ENCODE measurements at places on chromosomes 1 and 21. TPM values are rescaled to one million over a fixed set of nuclear protein-coding genes. Genes with fewer than 3 reads are reported as not detected.

DNA sequence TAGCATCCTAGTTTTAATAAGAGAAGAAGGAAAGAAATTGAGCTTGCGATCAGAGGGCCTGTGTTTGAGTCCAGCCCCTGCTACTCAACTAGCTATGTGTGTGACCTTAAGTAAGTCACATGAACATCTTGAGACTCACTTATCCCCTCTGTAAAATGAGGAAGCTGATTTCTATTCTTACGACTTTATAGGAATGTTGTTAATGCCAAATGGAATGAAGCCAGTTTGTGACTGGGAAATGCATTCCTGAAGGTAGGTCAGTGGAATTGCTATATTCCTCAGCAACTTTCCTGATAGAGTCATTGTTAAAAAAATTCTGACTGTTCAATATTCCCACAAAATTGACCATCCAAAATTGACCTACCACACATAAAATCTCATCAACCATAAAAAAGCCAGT is 14.9 kb downstream of the FASLG start:
- H3K27ac ChIP-seq, result no peak overlapping the region
- no peaks in the 10 kb centered on the region for H3K4me1 ChIP-seq
- H3K27me3 ChIP-seq, result no peaks in the 10 kb centered on the region
- H3K36me3 ChIP-seq, result no peaks in the 10 kb centered on the region
- no peak overlapping the region for H3K4me3 ChIP-seq
- no peak for DNase-seq

- H3K36me3 ChIP-seq, result no peaks in the 10 kb centered on the region
- no peak for DNase-seq
- H3K4me1 ChIP-seq, result peaks cover 7% of the 10 kb centered on the region
Observed at GRCh38 chr21:29379517-29380054, 80.9 kb downstream of the BACH1 start.

DNA sequence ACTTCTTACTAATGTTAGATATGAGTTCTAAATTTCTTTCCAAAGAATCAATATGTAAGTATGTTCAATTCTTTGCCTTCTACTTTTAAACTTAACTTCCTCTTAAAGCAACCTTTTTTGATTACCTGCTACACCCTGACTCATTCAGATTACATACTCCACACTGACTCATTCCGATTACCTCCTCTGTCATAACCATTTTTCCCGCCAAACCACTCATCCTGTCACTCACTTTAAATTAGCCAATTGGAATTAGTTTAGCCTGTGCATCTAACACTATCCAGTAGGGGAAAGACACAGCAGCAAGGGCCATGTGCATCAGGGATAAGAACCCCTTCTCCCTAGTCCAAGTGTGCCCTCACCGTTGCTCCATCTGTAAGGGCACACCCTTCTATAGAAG is 815.5 kb downstream of the BRINP3 start:
- H3K27ac ChIP-seq, result no peak overlapping the region
- H3K36me3 ChIP-seq, result no peaks in the 10 kb centered on the region
- no peaks in the 10 kb centered on the region for H3K4me1 ChIP-seq
- DNase-seq, result no peak
- H3K4me3 ChIP-seq, result no peak overlapping the region

DNA sequence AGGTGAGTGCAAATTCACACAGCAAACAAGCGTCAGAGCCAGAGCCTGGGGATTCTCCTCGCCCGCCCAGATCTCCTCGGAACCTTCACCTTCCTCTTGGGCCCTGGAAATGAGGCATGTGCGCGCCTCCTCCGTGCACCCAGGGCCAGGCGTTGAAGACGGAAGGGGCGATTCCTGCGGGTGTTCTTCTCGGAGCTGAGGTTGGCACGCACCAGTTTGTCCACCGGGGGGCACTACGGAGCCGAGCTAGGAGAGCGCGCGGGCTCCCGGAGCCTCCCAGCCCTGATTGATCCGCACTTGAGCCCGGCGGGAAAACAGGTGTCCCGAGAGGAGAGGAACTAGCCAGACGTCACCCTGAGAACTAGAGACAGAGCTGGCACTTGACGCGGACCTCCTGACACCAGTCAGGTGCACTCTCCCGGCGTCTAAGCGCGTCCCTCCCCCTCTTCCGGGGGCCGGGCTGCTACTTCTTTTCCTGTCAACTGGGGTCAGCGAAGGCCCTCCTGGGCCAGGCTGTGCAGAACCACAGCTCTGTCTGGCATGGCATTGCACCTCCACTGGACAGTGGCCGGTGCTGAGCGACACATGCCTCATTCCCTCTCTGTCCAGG is 18.3 kb upstream of the SERINC2 start:
- H3K4me1 ChIP-seq, result peaks cover 11% of the 10 kb centered on the region
- peaks cover 13% of the 10 kb centered on the region for H3K27me3 ChIP-seq
- peak; percentile 82 for DNase-seq
- peak overlapping the region; percentile 55 for H3K27ac ChIP-seq

DNA sequence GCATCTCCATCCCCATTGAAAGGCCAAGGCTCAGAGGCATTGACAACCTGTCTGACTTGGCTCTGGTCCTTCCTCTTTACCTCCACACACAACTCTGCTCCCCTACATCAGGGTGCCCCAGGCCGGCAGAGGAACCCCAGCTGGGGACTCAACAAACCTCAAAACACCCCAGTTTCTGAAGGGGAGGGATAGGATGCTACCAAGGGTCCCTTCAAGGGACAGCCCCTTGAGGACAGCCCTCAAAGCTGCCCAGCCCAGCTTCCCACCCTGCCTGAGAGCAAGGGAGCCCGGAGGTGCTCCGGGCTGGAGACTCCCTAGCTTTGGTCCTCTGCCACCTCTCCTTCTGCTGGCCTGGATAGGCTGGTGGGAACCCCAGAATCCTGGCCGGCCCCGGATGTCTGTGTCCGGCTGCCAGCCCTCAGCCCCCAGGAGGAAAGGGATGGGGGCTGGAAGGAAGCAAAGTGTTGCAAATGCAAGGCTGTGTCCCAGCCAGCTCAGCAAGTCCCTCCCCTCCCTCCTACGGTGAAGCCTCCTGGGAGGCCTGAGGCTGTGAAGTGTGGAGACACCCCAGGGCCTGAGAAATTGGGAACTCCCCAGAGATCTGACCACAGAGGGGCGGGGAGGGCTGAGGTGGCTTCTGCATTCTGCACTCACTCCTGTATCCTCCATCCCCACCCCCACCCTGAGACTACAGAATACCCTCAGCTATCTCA is 1.1 kb upstream of the MARCKSL1 start:
- DNase-seq, result peak; percentile 49
- H3K4me3 ChIP-seq, result peak overlapping the region; percentile 73

GRCh38 chr1:3197781-3198316 is 128.8 kb downstream of the PRDM16 start:
- H3K27me3 ChIP-seq, result no peaks in the 10 kb centered on the region
- no peak overlapping the region for H3K4me3 ChIP-seq
- no peaks in the 10 kb centered on the region for H3K36me3 ChIP-seq
- H3K4me1 ChIP-seq, result peaks cover 43% of the 10 kb centered on the region

DNA sequence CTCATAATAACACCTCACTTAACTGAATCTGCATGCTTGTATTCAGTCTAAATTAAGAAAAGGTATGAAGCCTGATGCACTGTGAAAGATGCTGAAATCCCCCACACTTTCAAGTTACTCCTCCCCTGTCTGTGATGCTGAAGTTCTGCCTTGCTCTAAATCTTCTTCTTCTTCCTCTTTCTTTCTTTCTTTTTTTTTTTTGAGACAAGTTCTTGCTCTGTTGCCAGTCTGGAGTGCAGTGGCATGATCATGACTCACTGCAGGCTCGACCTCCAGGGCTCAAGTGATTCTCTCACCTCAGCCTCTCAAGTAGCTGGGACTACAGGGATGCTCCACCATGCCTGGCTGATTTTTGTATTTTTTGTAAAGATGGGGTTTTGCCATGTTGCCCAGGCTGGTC is 231.0 kb upstream of the B3GALT2 start:
- H3K4me3 ChIP-seq, result no peak overlapping the region
- H3K4me1 ChIP-seq, result peaks cover 16% of the 10 kb centered on the region
- H3K36me3 ChIP-seq, result no peaks in the 10 kb centered on the region
- H3K27ac ChIP-seq, result no peak overlapping the region

DNA sequence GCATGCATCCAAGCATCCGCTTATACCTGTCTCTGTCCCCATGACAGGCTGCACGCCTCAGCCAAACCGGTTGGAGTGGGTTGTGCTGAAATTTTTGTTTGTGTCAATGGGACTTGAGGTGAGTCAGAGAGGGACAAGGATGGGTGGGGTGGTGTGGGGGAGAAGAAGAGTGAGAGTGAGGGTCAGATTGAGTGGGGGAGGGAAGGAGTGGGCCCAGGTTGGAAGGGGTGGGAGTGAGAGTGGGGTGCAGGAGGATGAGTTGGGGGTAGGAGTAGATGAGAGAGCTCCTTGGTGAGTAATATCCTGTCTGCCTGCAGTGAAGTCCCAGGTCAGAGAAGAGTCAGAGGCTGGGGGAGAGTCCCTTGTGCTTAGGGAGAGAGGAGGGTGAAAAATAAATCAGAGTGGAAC is 3.3 kb upstream of the NECTIN4 start:
- no peaks in the 10 kb centered on the region for H3K36me3 ChIP-seq
- no peak overlapping the region for H3K4me3 ChIP-seq
- DNase-seq, result no peak
- H3K27me3 ChIP-seq, result peaks cover 8% of the 10 kb centered on the region

GRCh38 chr1:202584707-202585589 is 125.3 kb downstream of the SYT2 start:
- peak overlapping the region; percentile 90 for H3K27ac ChIP-seq
- DNase-seq, result no peak
- H3K36me3 ChIP-seq, result peaks cover 35% of the 10 kb centered on the region
- H3K4me1 ChIP-seq, result peaks cover 98% of the 10 kb centered on the region
- H3K27me3 ChIP-seq, result no peaks in the 10 kb centered on the region

DNA sequence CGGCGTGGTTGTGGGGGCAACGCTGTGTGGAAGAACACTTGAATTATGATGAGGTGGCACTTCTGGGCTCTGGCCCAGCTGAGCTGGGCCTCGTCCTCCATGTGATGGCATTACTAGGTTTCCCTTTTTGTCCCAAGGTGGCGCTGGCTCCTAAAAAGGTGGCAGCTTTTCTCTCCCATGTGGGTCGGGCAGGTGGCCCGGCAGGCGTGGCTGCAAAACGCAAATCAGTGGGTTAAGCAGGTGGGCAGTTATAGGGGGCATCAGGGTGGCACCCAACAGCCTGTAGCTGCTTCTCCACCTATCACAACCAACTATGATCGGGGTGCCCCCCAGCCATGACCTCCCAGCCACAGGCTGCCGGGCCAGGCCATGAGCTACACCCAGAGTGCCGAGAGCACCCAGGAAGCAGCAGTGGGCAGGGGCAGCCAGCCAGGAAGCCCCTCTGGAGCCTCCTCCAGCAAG is 59.6 kb downstream of the KCNAB2 start:
- H3K36me3 ChIP-seq, result no peaks in the 10 kb centered on the region
- H3K4me1 ChIP-seq, result no peaks in the 10 kb centered on the region
- no peak for DNase-seq
- no peak overlapping the region for H3K27ac ChIP-seq
- peaks cover 84% of the 10 kb centered on the region for H3K27me3 ChIP-seq

DNA sequence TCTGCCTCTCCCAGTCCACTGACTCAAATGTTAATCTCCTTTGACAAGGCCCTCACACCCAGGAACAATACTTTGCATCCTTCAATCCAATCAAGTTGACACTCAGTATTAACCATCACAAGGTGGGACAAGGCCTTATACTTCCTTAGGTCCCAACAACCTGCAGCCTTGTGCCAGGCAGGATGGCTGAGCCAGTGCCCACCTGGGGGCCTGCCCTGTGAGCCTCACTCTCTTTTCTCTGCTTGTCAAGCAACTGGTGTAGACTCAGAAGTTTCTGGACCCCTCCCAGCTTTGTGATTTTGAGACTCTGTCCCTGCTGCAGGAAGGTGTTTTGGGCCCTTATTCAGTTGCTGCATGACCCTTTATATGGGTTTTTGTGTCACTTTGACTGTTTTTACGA is 310.0 kb upstream of the C1orf174 start:
- H3K4me3 ChIP-seq, result no peak overlapping the region
- no peaks in the 10 kb centered on the region for H3K4me1 ChIP-seq
- no peak overlapping the region for H3K27ac ChIP-seq
- H3K36me3 ChIP-seq, result no peaks in the 10 kb centered on the region
- peaks cover 66% of the 10 kb centered on the region for H3K27me3 ChIP-seq

- no peak for DNase-seq
- H3K4me1 ChIP-seq, result peaks cover 66% of the 10 kb centered on the region
- no peak overlapping the region for H3K4me3 ChIP-seq
- no peak overlapping the region for H3K27ac ChIP-seq
- H3K36me3 ChIP-seq, result no peaks in the 10 kb centered on the region
Observed at GRCh38 chr1:109906839-109907180, 3.8 kb upstream of the CSF1 start.

DNA sequence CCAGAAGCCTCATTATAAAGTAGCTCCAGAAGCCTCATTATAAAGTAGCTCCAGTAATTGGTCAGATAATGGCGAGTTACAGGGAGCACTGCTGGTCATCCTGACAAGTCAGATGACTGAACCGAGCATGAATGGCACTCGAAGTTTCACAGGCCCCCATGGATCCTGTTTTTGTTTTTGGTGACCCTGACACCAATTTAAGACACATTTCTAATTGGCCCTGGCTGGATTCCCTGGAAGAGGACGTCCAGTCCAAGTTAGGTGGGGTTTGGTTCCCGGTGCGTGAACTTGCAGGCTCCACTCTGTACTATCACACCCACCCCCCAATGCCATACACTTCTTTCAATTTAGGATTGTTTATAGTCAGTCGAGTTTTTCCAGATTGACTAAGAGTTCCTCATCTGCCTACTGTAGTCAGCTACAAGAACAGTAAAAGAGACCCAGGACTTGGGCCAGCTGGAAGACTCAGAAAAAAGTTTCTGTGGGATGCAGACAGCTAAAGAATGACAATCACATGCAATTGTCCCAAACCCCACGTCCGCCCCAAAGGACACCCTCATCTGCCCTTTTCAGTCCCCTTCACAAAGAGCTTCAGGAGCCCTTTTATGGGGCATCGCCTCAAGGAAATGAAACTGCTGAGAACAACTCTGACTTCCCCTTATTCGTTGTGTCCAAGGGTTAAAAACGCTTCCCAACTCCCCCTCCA is 2.7 kb downstream of the DHRS3 start:
- peaks cover 32% of the 10 kb centered on the region for H3K36me3 ChIP-seq
- H3K4me3 ChIP-seq, result peak overlapping the region; percentile 94
- no peak for DNase-seq
- H3K27me3 ChIP-seq, result no peaks in the 10 kb centered on the region

GRCh38 chr1:24921938-24922662 is 8.0 kb downstream of the RUNX3 start:
- no peak overlapping the region for H3K4me3 ChIP-seq
- H3K27ac ChIP-seq, result no peak overlapping the region
- peaks cover 65% of the 10 kb centered on the region for H3K27me3 ChIP-seq
- DNase-seq, result no peak
- H3K36me3 ChIP-seq, result no peaks in the 10 kb centered on the region
- H3K4me1 ChIP-seq, result peaks cover 6% of the 10 kb centered on the region

GRCh38 chr1:119510046-119510445 is 3.0 kb downstream of the HSD3B1 start:
- H3K4me3 ChIP-seq, result no peak overlapping the region
- H3K27ac ChIP-seq, result no peak overlapping the region
- no peaks in the 10 kb centered on the region for H3K27me3 ChIP-seq
- DNase-seq, result no peak

CD48 gene
- 1.3 TPM for total RNA-seq

PAPPA2 gene
- 0.41 TPM for total RNA-seq

VAV3 gene
- total RNA-seq, result 1.4 TPM

GBP5 gene
- total RNA-seq, result 0.44 TPM

HUNK gene
- 0.44 TPM for total RNA-seq

Measured in left ventricle myocardium inferior (tissue), 1 donor.